ENCODE measurements at places on chromosomes 5 and 9.

- no peak for DNase-seq
Observed at GRCh38 chr5:14644623-14645237, 19.8 kb upstream of the OTULIN start.

- DNase-seq, result no peak
Observed at GRCh38 chr5:62791059-62791458, 212.4 kb downstream of the LRRC70 start.

GRCh38 chr5:149878371-149878770 lies 66.2 kb downstream of the PDE6A start:
- DNase-seq, result no peak

DNA sequence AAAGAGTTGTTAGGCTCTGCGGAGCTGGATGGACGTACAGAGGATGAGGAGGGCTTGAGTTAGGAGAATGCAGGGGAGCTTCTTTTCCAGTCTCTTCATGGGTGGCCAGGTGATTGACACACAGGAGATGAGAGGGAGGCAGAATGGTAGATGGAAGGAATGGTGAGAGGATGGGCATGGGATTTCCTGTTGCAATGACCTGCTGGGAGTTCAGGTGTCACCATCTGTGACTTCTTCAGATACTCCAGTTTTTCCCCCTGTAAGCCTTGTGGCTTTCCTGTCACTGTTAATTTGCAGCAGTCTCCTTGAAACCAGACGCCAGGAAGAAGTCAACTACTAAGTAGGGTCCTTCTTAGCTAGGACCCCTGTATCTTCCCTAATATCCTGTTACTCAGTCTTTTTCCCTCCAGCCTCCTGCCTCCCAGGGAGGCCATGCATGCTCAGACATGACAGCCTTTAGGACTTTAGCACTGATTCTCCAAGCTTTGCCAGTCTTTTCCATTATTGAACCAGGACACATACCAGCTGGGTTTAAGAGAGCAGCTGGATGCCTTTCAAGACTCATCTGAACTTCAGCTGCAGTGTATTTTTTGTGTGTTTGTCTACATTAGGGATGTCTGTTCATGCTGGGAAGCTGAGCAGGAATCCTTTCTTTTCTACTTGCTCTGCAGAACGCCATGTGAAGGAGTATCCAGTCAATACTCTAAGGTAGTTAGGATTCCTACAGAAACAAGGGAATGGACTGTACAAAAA lies 67.2 kb upstream of the CD180 start:
- no peak for DNase-seq

GRCh38 chr9:79165020-79165780 lies 406.6 kb upstream of the TLE4 start:
- no peak for DNase-seq

DNA sequence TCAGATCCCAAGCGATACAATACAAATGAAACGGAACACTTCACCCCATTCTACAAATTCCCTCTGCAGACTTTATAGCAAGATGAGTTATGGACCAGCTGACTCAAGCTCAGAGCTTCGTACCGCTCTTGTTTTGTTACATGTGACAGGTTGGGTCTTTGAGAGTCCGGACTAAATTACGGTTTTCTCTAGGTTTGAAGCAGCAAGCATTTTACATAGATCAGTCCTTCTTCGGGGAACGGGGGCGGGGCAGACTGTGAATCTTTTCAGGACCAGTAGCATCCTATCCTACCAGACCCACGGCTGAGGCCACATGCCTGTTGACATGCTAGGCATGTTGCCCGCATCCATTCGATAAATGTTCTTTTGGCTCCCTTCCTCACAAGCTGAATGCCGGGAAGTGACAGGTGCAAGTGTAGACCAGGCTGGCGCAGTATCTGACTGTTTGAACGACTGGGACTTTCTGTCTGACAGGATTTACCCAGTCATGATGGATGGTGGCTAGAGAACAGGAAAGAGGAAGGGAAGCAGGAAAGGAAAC lies 811.0 kb upstream of the GRAMD2B start:
- no peak for DNase-seq

- DNase-seq, result no peak
Observed at GRCh38 chr9:112271466-112272098, 61.8 kb downstream of the PTBP3 start.

- DNase-seq, result no peak
Observed at GRCh38 chr9:84103651-84104377, 123.2 kb downstream of the RMI1 start.

DNA sequence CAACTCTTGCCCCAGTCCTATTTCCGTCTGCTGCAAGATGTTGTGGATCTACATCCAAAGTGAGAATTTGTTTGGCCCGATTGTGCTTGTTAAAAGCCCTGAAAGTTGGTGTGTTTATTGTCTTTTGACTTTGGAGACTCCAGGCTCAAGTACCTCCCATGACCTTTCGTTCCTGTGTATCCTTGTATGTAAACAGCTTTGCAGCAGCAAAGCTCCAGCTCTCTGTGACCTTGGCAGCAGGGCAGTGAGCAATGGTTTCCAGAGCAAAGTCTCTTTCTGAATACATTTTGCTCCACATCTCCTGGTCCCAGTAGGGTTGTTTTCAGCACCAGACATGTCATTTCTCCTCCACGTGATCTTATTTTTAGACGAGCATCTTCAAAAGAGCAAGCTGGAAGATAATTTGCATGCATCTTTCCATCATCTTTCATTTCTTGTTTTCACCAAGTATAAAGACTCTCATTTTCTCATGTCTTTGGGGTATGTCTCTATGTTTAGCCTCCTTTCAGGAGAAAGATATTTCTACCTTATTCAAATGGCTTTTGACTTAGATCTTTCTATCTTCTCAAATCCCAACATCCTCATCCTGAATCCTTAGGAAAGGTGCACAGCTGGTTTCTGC lies 68.1 kb upstream of the ERCC6L2 start:
- no peak for DNase-seq

GRCh38 chr5:164679461-164679860 lies 1174.0 kb downstream of the MAT2B start:
- no peak for DNase-seq

- no peak for DNase-seq
Observed at GRCh38 chr9:114521846-114522245, 16.6 kb upstream of the WHRN start.

GRCh38 chr5:107127878-107128277 lies 542.9 kb downstream of the EFNA5 start:
- no peak for DNase-seq
